ENCODE measurements at places on chromosomes 2 and 18. TPM values are rescaled to one million over a fixed set of nuclear protein-coding genes. Genes with fewer than 3 reads are reported as not detected.

DNA sequence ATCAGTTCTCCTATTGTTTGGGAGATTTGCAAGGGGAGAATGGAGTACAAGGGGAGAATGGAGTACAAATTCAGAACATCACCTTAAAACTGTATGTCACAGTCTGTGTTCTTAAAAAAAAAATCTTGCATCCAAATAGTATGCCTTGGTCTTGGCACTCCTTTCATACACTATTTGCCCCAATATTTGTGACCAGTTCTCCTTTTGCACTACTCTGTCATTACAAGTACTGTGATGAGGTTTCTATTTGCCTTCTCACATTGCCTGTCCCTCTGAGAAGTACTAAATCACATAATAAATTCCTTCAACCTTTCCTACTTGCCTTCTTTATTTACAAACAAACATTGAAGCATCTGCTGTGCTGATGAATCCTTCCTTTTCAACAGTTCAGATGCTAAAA lies 36.0 kb upstream of the NCK2 start:
- DNase-seq: no peak

DNA sequence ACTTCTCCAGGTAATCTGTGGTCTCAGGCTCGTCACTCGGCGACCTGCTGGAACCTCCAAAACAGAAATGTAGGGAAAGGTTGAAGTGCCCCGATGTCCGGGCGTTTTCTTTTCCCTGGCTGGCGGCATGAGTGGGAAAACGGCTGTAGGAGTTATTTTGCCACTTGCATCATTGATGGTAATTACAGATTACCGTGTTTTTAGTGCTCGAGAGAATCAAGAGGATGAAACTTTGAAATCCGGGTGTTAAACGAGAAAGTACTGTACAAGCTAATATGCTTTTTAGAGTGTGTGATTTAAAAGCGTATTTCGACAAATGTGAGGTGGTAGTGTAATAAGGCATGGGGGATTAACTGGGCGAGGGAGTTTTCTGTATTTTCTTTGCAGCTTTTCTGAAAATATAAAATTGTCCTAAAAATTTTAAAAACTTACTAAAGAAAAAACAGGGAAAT lies 819 bp downstream of the GRHL1 start:
- no peak for DNase-seq

- DNase-seq: no peak
Measured at GRCh38 chr2:190947141-190947540, 66.5 kb downstream of the GLS start.

- DNase-seq: peak; percentile 70
Measured at GRCh38 chr18:59918320-59918755, 18.5 kb downstream of the PMAIP1 start.

- no peak for DNase-seq
Measured at GRCh38 chr2:232637866-232638583, 4.6 kb downstream of the EFHD1 start.

Gene KCNF1
- total RNA-seq: 0.07 TPM

Gene IL1RL1
- total RNA-seq: not detected

GRCh38 chr2:189581354-189582139 lies 961 bp upstream of the SLC40A1 start:
- DNase-seq: no peak

DNA sequence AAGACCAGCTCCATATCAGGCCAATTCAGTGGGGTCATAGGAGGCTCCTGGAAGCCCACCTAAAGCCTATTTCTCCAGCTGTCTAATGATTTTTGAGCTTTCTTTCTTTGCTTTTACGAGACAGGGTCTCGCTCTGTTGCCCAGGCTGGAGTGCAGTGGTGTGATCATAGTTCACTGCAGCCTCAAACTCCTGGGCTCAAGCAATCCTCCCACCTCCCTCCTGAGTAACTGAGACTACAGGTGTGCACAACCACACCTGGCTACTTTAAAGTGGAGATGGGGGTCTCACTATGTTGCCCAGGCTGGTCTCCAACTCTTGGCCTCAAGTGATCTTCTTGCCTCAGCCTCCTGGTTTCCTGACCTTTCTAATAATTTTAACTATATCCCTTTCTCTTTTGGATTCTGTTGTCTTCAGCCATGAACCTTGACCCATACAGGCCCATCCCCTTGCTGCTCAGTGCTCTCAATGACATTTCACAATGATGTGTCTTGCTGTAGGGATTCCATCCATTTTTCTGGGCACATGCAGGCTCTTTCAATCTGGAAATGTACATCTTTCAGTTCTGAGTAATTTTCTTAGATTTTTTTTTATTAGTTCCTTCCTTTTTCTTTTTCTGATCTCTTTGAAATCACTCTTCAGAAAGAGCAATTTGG lies 29.7 kb downstream of the GNLY start:
- no peak for DNase-seq

- no peak for DNase-seq
Measured at GRCh38 chr18:77960791-77961410, 711.3 kb downstream of the GALR1 start.

GRCh38 chr2:219124381-219125110 lies 36.1 kb downstream of the NHEJ1 start:
- DNase-seq: peak; percentile 10

Gene DPP4
- total RNA-seq: not detected

DNA sequence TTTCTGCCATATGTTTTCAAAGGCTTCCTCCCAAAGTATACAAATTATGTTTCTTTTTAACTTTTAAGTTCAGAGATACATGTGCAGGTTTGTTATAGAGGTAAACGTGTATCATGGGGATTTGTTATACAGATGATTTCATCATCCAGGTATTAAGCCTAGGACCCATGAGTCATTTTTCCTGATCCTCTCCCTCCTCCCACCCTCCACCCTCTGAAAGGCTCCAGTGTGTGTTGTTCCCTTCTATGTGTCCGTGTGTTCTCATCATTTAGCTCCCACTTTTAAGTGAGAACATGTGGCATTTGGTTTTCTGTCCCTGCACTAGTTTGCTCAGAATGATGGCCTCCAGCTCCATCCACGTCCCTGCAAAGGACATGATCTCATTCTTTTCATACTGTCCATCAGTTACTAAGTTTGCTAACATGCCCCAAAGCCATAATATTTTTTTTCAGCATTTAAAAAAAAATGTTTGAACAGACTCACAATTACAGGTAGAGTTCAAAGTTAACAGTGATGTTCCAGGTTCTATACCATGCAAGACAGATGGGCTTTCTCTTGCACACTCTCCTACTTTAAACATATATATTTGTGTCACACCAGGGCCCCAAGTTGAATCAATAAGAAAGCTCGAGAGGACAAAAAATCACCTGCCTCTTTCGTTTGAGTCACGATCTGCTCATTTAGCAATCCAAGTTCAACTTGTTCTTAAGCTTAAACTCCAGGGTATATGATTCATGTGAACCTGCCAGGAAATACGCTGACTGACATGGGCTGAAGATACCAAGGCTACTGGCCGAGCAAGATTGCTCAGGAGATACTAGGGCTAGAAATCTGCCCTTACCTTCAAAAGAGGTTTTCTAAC lies 77.6 kb downstream of the AP1S3 start:
- peak; percentile 90 for DNase-seq

DNA sequence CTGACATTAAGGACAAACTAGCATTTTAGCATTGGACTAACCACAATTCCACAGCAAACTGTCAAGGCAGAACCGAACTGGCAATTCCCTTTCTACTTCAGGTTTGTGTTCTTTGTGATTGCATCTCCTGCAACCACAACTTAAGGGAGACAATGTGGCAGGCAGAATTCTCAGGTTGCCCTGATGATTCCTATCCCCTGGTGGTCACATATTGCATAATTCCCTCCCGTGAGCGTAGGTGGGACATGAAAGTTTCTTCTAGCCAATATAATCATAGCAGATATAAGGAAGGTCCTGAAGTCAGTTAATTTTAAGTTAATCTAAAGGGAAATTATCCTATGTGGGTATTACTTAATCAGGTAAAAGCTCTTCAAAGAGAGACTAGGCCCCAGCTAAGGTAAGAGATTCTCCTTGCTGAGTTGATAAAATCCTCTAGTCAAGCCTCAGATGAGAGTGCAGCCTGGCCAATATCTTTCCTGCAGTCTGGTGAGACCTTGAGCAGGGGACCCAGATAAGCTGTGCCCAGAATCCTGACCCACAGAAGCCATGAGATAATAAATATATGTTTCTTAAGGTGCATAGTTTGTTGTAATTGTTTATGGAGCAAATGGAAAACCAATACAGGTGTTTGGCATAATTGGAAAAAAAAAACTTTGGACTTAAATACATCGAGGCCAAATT lies 45.9 kb upstream of the TNP1 start:
- no peak for DNase-seq

DNA sequence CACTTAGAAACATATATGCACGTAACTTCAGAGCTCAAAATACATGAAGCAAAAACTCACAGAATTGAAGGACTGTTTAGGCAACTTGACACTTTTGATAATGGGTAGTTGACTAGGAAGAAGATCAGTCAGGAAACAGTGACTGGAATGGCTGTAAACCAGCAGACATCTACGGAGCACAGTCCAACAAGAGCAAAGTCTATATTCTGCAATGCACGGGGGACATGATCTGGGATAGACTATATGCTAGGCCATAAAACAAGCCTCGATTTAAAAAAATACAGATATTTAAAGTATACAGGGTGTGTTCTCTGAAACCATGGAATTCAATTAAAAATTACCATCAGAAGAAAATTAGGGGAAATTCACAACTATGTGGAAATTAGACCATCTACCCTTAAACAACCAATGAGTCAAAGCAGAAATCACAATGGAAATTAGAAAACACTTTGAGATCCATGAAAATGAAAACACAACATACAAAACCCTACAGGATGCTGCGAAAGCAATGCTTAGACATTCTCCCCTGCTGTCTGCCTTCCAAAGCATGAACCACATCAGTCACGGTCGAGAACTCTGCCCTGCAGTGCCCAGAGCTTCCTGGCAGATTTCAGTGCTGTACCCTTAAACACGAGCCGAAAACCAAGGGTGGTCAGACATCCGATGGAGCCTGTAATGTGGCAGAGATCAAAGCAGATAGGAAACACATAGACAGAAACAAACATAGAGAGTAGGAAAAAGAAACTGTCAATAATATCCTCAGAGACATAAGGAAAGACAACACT lies 651.9 kb upstream of the HS6ST1 start:
- DNase-seq: no peak

- no peak for DNase-seq
Measured at GRCh38 chr18:32445846-32446245, 24.8 kb downstream of the GAREM1 start.

GRCh38 chr2:128442053-128442751 lies 123.5 kb upstream of the HS6ST1 start:
- DNase-seq: no peak

DNA sequence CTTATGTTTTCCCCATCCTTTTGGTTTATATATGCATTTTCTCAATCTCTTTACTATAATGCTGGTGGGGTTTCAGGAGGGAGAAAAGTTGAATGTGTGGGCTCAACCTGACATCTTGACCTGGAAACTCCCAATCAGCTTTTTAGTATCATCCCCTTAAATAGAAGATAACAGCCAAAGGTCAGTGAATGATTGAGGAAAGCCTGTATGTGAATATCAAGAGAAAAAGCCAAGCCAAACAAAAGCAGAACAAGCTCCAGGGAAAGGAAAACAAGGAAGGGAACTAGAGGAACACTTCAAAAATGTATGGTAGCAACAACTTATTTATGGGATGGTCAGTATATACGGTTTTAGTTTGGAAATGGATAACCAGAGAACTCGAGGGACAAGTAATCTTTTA lies 28.3 kb upstream of the ATOH8 start:
- DNase-seq: no peak

DNA sequence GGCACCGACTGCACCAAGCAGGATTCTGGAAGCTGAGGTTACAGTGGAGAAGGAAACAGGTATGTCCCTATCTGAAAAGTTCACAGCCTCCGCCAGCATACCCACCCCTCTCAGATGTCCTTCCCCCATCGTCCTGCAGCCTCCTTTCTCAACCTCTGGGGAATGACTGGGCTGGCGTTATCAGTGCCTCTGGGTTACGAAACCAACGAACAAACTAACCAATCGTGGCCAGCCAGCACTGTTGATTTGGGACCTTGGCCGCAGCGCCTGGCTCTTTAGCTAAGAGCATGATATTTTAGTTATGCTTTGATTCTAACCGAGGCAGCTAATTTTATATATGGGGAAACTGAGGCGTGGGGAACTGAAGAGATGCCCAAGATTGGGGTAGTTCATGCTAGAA lies 233.0 kb downstream of the TFCP2L1 start:
- DNase-seq: no peak

DNA sequence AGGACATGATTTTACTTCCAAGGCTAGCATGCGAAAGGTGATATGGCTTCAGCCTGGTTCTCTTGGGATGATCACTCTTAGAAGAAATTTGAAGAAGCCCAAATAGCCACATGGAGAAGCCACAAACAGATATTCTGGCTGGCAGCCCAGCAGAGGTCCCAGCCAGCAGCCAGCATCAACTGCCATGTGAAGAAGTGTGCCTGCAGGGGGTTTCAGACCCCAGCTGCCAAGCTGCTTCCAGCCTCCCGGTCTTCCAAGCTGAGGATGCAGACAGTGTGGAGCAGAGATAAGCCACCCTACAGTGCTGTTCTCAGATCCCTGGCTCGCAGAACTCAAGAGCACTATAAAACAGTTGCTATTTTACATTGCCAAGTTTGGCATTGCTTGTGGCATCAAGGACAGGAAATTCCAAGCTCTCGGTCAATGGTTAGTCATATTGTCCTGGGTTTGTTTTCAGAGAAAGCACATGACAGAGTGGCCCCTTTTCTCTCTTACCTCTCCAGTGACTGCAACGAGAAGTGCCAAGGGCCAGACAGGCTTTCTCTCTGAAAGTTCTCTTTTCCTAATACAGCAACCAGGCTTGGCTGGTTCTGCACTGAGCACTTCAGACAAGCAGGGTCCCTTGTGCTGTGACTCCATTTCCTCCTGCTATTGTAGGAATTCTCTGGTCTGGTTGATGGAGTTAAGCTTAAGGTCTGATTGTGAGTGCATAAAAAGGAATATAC lies 223.7 kb downstream of the ANKRD30B start:
- peak; percentile 87 for DNase-seq

- peak; percentile 21 for DNase-seq
Measured at GRCh38 chr2:27489118-27489497, 435 bp downstream of the IFT172 start.

DNA sequence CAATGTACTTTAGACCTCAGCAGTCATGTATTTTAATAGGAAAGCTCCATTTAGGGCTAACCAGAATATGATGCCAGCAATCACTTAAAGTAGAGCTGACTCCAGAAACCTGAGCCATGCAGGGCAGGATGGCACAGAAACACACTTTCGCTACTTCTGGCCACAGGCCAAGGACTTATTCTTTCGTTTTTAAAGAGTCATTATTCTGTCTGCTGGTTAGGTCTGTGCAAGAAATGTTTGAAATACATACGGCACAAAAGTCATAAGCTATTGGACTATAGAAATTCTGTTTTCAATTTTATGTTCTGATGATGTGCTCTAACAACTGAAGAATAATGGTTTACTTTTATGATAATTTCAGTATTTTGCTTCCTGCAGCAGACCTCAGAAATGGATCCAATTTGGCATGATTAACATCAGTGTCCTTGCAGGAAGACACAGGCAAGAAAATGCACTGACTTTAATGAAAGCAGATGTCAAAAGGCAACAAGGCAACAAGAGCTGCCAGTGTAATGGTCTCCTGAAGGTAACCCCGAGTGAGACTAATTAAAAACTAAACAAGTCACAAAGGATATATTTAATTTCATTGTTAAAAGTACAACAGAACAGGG lies 114.4 kb upstream of the CHRNA1 start:
- peak; percentile 52 for DNase-seq

- DNase-seq: no peak
Measured at GRCh38 chr2:187545238-187545751, 8.9 kb downstream of the TFPI start.
